ENCODE measurements at places on chromosomes 7 and 10.
A peak's percentile ranks its signal among the peaks of the same experiment; 100 is the strongest.

GRCh38 chr7:42414028-42414427 lies 177.0 kb upstream of the GLI3 start:
- DNase-seq, result no peak

GRCh38 chr10:73759512-73760115 lies 15.4 kb downstream of the SEC24C start:
- no peak for DNase-seq

DNA sequence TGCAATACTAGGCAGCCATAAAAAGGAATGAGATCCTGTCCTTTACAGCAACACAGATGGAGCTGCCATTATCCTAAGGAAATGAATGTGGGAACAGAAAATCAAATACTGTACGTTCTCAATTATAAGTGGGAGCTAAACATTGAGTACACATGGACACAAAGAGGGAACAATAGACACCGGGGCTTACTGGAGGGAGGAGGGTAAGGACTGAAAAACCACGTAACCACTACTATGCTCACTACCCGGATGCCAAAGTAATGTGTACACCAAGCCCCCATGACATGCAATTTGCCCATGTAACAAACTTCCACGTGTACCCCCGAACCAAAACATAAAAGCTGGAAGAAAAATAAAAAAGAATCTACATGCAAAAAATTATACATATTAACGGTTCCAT lies 587.0 kb downstream of the PARD3 start:
- no peak for DNase-seq

DNA sequence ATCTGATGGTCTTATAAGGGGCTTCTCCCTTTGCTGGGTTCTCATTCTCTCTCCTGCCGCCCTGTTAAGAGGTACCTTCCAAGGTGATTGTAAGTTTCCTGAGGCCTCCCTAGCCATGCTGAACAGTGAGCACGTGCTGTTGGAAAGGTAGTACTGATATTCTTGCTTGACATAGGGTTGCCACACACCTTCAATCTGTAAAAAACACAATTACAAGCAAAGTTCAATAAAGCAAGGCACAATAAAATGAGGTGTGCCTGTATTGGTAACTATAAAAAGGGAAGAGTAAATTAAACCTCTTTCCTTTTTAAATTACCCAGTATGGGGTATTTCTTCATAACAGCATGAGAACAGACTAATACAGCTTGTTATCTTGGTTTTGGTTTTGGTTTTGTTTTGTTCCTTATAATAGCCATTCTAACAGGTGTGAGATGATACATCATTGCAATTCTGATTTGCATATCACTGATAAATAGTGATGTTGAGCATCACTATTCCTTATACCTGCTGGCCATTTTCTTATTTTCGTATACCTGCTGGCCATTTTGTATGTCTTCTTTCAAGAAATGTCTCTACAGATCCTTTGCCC lies 164.9 kb upstream of the TRIM24 start:
- DNase-seq, result no peak

DNA sequence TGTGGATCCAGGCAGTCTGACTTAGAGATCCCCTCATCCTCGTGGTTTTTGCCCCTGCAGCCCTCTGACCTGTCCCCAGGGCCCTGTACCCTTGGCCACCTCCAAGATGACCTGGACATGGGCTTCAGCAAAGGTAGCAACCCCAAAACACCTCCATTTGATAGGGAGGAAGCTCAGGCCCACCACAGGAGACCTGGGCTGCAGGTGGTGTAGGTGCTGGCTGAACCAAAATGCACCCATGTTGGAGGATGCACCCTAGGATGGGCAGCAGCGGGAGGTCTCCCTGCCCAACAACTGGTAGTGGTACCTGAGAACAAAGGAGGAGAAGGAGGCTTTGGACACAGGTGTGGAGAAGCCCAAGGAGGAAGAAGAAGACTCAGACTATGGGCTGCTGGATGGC lies 188.7 kb downstream of the ZNF716 start:
- no peak for DNase-seq

DNA sequence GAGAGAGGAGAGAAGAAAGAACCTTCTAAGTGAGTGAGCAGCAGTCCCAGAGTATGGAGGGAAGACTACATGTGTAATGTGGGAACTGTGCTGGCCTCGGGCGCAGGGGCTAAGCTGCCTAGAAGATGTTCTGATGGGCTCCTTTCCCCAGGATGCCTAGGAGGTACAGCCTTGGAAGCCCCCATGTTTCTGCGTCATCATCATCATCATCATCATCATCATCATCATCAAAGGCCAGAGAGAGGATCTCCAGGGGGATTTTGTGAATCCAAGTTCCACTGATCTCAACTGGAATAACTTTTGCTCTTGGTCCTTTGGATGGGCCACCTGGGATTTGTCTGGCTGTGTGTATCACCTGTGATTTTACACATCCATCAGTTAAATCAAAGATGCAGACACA lies 86.0 kb downstream of the BUB3 start:
- DNase-seq, result no peak

DNA sequence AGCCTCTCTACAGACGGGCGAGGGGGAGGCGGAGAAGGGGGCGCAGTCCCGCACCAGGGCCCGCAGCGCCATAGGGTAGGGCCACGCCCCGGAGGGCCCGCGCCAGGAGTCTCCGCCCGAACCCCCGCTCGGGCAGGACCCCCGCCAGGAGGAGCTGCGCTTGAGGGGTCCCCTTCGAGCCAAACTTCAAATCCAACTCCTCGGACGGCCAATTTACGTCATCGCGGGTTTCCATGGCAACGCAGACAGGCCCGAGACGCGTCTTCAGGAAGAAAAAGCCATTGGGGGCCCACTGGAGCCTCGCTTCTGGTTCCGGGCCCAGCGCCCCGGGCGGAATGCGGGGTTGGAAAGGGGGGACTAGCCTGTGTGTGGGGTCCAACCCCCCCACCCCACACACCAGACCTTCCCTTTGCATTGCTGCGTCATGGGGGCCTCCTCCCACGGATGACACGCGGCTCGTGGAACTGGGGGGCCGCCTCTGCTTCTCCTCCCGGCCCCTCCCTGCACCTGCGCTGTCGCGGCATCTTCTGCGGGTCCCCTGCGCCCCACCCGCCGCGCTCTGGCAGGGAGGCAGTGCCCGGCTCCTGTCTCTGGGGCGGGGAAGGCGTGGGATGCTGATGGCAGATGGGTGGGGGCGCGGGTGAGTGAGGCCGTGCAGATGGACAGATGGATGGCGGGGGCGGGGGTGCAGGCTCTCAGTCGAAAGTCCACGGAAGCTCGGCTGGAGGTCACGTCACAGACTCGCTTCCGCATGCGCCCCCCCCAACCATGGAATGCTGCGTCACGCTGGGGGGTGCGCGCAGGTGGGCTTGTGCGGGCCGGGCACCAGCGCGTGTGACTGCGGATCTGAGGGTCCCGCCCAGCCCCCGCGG lies 1.2 kb downstream of the CALY start:
- DNase-seq, result peak; percentile 78

DNA sequence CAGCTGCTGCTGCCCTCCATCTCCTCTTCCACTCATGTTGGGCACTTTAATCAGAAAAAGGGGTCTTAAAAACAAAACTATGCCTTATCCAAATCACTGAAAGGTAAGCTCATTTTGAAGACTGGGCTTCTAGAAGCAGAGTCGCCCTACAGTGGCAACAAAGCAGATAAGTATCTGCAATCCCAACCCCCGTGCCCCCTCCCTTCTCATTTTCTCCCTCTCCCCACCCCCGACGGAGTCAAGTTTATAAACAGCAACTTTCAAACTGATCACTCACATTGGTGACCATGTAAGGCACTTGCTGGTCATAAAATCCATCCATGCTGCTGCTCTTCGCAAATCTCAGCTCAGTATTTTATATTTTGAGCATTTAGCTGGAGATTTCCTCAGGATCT lies 738 bp downstream of the ETV1 start:
- DNase-seq, result no peak

- peak; percentile 16 for DNase-seq
Measured at GRCh38 chr10:113431398-113432160, 121.3 kb upstream of the HABP2 start.

DNA sequence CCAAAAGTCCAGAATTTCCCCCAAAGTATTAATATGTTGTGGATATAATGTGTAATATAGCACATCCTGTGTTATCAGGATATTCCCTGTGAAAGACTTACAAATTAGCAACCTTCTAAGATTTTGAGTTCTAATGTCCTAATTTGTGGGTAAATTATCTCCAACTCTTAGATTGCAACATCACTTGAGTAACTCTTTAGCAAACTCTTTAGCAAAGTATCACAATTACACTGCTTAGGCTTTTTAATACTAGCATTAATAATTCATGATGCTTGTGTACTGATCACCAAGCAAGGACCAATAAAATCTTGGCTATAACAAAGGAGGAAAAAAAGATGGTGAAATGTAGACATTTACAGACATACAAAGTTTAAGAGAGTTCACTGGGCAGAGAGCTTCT lies 27.7 kb downstream of the HIP1 start:
- DNase-seq, result no peak

DNA sequence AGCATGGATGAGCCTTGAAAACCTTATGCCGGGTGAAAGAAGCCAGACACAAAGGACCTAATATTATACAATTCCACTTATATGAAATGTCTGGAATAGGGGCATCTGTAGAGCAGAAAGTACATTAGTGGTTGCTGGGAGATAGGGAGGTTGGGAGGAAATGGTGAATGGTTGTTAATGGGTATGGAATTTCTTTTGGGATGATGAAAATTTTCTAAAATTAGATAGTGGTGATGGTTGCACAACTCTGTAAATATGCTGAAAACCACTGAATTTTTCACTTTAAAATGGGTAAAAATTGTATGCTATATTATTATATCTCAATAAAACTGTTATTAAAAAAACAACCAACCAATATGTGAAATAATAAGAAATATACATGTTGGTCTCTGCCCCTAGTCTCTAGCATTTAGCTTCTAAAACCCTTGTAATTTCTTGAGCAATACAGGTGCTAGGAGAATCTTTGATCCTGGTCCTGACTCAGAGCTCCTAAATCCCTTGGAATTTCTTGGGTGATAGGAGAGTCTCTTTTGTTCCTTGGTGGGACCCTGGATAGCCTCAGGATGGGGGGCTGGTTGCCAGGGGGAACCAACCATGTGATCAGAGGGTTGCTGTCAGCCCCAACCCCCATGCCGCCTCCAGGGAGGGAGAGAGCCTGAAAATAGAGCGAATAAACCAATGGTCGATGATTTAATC lies 64.0 kb downstream of the TACR2 start:
- no peak for DNase-seq

DNA sequence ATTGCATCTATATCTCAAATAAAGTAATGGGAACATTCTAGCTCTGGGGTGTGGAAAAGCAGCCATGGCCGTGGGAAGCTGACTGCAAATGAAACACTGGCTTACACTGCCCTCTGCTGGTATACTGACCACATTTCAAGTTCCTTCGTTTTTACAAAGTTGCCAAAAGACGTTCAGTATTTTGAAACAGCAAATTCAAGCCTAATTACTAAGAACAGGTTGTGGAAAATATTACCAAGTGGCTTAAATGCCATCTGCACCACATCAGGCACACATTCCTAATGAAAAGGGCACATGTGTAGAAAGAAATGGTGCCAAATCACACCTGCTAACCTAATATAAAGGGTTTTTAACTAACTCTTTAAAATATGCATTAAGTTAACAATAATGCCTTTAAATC lies 83.9 kb downstream of the JAZF1 start:
- peak; percentile 60 for DNase-seq

DNA sequence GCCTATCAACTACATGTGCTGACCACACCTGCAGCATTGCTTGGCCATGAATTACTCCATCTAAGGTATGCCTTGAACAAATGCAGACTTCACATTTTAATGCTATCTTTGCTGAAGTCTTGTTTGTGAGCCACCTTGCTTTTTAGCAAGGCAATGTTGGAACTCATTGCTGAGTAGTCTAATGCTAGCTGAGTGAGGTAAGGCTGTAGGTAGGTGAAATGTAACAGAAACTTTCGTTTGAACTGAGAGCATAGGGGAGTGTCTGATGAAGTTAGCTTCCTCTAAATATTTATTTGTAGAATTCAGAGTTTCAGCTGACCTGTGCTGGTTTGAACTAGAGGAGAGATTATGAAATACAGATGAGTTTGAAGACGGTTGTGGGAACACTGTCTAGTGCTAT lies 238.5 kb downstream of the SEMA3A start:
- no peak for DNase-seq

DNA sequence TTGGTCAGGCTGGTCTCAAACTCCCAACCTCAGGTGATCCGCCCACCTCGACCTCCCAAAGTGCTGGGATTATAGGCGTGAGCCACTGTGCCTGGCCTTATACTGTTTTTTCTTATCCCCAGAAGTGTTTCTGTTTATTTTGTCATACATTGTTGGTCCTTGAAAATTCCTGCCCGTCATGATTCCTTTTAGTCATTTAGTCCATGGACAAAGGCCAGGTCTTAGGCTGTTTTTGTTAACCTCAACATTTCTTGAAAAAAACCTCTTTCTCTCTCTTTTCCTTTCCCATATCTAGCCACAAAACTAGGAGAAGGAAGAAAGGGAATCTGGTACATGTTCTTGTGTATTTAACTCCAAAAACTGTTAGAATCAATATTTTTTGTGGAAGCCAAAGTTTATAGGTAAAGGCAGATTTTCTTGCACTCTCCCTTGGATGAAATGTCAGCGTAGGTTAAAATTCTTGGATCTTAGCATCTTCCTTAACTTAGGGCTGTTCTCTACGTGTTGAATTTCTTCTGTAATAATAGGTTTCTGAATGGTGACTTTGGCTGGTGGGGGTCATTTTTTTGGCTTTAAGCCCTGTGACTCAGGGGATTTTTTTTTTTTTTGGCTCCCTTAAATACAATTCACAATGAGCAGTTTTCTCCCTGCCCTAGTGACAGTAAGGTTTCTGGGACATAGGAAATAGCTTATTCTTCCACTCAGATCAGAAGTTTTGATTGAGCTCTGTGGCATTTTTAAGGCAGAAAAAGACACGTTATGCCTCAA lies 500.8 kb downstream of the AUTS2 start:
- DNase-seq, result no peak

- DNase-seq, result no peak
Measured at GRCh38 chr10:77409697-77410471, 227.7 kb downstream of the KCNMA1 start.

DNA sequence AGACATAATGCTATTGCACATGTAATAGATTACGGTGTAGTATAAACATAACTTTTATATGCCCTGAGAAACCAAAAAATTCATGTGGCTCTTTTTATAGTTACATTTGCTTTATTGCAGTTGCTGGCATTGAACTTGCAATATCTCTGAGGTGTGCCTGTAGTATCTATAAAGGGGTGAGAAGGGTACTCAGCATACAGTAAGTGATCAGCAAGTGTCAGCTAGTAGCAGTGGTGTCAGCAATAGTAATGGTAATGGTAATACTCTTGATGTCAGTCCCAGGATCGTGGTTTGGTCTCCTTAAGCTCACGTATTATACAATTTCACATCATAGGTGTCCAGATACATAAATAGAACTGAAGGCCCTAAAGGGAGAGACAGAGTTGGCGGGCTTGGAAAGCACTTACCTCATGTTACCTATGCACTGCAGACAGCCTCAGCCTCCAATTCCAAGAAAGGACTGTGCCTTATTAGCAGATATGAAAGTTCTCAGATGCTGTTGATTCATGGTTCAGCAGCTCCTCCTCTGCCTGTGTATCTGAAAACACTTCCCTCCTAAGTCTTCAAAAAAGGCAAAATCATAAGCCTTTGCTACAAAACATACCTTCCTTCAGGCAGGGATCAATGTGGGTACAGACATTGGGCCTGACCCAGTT lies 6.6 kb upstream of the GIMAP7 start:
- DNase-seq, result no peak

GRCh38 chr7:47046949-47047348 lies 535.0 kb downstream of the TNS3 start:
- DNase-seq, result no peak

GRCh38 chr7:149220534-149220933 lies 18.9 kb upstream of the ZNF212 start:
- no peak for DNase-seq

Data from retina (tissue), 1 donor.